EH (cell line): ENCODE measurements at places on chromosomes 7 and 10.

- DNase-seq = no peak
Measured at GRCh38 chr7:24835643-24836042, 78.4 kb upstream of the GSDME start.

DNA sequence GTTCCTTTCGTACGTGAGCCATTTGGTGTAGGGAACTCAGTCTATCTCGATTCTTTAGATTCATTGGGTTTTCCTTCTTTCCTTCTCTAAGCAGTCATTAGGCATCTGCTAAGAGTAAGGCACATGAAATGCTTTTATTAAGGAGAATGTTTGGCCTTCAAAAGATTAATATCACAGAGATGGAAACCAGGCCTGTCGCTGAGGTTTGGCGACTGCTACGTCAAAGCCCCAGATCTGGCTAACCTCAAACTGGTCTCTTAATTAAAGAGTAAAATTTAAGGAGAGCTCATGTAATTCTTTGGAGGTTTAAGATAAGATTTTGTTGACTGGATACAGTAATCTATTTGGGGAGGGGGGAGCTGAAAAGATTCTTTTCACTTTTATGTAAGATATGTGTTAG lies 189.8 kb downstream of the JCAD start:
- no peak for DNase-seq

DNA sequence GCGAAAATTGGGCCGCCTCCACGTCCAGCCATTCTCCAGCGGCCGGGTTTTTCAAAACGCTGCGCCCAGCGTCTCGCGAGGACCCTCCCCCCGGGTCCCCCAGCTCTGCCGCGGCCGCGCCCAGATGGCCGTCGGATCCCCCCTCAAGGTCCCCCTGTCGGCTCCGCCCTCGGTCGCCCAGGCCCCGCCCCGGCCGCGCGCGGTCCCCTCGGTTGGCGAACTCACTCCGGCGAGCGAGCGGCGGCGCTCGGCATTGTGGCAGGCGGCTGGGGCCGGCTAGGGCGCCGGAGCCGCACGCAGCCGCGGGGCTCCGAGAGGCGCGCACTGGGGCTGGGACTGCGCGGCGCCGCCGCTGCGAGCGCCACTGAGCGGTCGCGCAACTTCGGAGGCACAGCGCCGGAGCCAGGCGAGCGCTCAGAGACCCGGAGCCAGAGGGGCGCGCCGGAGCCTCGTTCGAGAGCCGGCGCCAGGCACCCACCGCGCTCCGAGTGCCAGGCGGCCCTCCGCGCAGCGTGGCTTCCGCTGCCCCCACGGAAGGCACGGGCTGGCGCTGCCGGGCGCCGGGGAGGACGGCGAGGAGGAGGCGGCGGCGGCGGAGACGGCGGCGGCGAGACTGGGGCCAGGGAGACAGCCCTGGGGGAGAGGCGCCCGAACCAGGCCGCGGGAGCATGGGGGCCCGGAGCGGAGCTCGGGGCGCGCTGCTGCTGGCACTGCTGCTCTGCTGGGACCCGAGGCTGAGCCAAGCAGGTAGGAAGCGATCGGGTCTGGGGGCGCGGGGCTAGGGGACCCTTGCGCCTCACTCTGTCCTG lies at the start of gene UNC5B:
TSS of gene UNC5B (plus strand) at position 253 of the 809 bp plus-strand sequence. CDS start at position 669, 416 bp downstream.
- peak; percentile 89 for DNase-seq

DNA sequence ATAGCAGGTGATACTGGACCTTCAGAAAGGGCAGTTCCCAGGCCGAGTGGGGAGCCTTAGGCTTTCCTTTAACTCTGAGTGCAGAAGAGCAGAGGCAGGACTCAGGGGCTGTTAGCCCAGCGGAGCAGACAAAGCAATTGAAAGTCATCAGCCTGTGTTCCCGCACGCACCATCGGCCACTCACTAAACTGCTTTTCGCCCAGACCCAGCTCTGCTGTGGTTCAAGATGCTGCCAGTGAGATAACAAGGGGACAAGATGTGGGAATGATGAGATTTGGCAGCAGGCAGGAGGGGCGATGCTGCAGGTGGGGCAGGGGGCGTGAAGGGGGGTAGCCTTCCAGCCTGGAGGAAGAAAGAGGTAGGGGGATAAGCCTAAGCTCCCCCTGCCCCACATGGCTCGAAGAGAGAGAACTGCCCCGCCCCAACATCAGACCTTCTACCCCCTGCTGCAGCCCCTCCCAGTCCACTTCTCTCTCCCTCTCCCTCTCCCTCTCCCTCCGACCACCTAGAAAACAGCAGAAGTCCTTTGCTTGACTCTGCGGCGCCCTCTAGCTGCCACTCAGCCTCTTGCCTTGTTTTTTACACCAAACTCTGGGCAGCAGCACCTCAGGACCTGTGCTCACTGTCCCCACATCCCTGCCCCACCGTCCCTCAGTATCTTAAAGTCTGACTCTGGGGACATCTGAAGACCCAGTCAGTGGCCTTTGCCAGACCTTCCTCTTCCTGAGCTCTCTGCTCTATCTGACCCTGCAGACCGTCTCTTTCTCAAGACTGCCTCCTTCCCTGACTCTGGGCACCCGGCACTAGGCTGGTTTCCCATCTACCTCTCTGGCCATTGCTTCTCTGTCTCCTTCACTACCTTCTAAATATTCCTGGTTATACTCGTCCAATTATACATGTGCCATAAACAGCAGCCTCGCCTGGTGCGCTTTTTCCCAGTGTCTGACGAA lies 110.5 kb downstream of the C10orf105 start:
- peak; percentile 59 for DNase-seq

GRCh38 chr10:97549587-97550322 lies 22.8 kb upstream of the ANKRD2 start:
- peak; percentile 34 for DNase-seq

DNA sequence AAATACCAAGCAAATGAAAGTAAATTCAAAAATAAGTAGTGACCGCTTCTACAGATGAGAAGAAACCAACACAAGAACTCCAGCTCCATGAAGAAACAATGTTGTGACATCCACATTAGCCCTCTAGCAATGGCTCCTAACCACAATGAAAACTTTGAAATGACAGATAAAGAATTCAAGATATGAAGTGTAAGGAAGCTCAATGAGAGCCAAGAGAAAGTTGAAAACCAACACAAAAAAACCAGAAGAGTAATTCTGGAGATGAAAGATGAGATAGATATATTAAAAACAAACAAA lies 68.2 kb upstream of the DDC start:
- peak; percentile 67 for DNase-seq

DNA sequence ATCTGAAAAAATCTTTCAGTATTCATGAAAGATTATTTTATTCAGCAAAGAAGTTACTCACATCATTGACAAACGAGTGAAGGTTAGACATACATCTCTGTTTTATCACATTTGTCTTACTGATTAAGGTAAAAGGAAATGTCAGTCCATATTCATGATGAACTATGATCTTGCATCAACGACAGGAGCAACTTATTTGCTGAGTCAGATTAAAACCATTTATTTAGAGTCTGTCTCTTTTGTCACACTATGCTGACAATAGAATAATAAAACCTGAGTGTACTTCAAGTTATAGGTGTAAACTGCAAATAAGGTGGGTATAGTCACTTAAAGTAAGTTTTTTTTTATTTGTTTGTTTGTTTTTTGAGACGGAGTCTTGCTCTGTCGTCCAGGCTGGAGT lies 216.5 kb upstream of the SEMA3C start:
- no peak for DNase-seq

- DNase-seq = no peak
Measured at GRCh38 chr10:470339-471003, 219.0 kb downstream of the DIP2C start.

GRCh38 chr10:22988581-22989360 lies 60.9 kb downstream of the ARMC3 start:
- peak; percentile 63 for DNase-seq

DNA sequence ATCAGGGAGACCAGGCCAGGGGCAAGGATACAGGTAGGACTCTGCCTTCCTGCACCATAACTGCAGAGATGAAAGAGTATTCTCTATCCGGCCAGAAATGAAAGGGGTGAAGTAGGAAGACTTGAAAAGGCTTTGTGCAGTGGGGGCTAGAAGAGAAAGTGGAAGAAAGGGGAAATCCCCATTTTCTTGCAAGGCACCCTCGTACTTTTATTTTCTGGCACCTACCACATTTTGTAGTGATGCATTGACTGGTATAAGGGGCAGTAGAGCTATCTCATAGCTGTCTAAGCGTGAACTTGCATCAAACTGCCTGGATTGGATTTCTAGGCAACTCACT lies 752 bp upstream of the CAMK2G start:
- no peak for DNase-seq

DNA sequence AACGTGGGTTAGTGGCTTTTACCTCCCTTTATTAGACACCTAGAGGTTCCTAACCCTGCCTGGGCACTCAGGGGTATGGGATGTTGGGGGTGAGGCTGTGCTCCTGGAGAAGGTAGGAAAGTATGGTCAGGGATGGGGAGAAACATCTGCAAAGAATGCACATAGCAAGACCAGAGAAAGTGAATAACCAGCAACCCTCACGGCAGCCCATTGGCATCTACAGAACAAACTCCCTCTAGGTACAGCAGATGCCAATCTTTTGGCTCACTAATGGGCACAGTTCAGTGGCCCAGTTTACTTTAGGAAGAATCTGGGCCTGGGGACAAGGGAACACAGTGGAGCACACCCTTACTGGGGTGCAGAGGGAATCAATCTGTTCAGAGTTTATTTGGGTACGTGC lies 143.9 kb downstream of the JAZF1 start:
- peak; percentile 51 for DNase-seq
